ENCODE measurements at places on chromosomes 16 and 17. TPM values are rescaled to one million over a fixed set of nuclear protein-coding genes. Genes with fewer than 3 reads are reported as not detected.

AXIN2 gene
- 24.8 TPM for total RNA-seq

GRCh38 chr17:45353043-45353442, 36.2 kb upstream of the MAP3K14 start:
- H3K36me3 ChIP-seq, result no peaks in the 10 kb centered on the region
- DNase-seq, result peak; percentile 26
- H3K4me1 ChIP-seq, result no peaks in the 10 kb centered on the region

SCGB1C2 gene
- not detected for total RNA-seq

- no peaks in the 10 kb centered on the region for H3K27me3 ChIP-seq
- H3K36me3 ChIP-seq, result peaks cover 5% of the 10 kb centered on the region
- DNase-seq, result peak; percentile 61
- H3K4me1 ChIP-seq, result peaks cover 5% of the 10 kb centered on the region
Observed at GRCh38 chr17:80774146-80774545, 217.5 kb upstream of the CHMP6 start.

GRCh38 chr16:65740711-65741110, 618.8 kb upstream of the CDH11 start:
- DNase-seq, result no peak
- H3K27me3 ChIP-seq, result no peaks in the 10 kb centered on the region
- H3K4me3 ChIP-seq, result no peak overlapping the region
- H3K36me3 ChIP-seq, result no peaks in the 10 kb centered on the region

GSG1L2 gene
- total RNA-seq, result not detected

HSPB9 gene
- total RNA-seq, result 0.48 TPM

RAPGEFL1 gene
- 364 TPM for total RNA-seq

DNA sequence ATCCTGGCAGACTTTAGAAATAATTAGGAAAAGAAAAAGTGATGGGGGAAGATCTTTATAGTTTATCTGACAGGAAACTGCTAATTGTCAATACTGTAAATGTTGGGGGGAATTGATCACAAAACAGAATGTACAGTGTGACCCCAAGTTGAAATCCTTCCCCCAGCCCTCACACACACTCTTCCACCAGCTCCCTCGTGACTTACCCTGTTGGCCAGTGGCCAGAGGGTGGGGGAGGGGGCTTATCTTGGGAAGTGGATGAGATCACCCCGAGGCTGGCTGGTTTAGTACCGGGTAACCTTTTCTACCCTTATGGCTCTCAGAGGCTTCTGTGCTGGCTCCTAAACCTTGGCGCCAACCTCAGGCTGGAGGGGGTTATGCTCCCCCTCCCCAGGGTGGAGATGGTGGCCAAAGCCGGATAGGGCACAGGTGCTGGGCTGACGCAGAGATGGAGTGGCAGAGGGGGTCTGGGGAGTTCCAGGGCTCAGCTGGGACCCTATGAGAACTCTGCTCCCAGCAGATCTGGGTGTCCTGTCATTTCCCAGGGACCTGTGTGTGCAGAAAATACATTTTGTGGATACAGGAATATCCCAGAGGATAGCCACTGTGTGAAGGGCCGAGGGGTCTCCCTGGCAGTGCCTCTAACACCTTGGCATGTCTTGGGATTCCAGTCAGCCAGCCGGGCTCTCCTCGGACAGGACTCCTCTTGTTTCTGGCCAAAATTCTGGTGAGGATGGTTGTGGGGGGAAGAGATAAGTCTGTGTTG, 18.6 kb downstream of the CDH16 start:
- peaks cover 25% of the 10 kb centered on the region for H3K4me1 ChIP-seq
- no peak for DNase-seq
- H3K27ac ChIP-seq, result peak overlapping the region; percentile 1
- no peaks in the 10 kb centered on the region for H3K36me3 ChIP-seq
- H3K4me3 ChIP-seq, result no peak overlapping the region

COASY gene
- 49.6 TPM for total RNA-seq

NDUFB10 gene
- 185 TPM for total RNA-seq

KRTAP17-1 gene
- not detected for total RNA-seq

GRCh38 chr17:2862197-2862596, 66.0 kb downstream of the RAP1GAP2 start:
- H3K27ac ChIP-seq, result no peak overlapping the region
- H3K4me1 ChIP-seq, result no peaks in the 10 kb centered on the region
- no peaks in the 10 kb centered on the region for H3K36me3 ChIP-seq
- H3K4me3 ChIP-seq, result no peak overlapping the region
- H3K27me3 ChIP-seq, result peaks cover 3% of the 10 kb centered on the region

ARMC7 gene
- total RNA-seq, result 7.5 TPM

KIF18B gene
- total RNA-seq, result 2.8 TPM

P2RX1 gene
- 2.1 TPM for total RNA-seq

DNA sequence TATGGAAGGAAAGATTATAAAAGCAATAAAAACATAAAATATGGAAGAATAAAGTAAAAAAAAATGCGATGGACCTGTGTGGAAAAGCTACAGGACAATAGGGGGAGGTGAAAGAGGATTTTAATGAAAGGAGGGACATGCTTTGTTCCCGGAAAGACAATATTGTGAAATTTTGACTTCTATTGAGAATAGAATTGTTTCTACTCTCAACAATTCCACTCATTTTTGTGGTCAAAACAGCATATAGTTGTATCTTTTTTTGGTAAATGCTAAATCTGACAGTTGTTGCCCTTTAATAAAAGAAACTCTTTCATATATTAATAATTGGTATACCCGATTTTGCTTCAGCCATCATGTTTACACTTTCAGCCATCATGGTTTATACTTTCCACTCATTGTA, 22.9 kb upstream of the APPBP2 start:
- no peaks in the 10 kb centered on the region for H3K27me3 ChIP-seq
- no peak for DNase-seq
- H3K36me3 ChIP-seq, result no peaks in the 10 kb centered on the region
- H3K4me1 ChIP-seq, result no peaks in the 10 kb centered on the region

GRCh38 chr16:47013172-47013571, 39.7 kb upstream of the DNAJA2 start:
- no peaks in the 10 kb centered on the region for H3K4me1 ChIP-seq
- no peaks in the 10 kb centered on the region for H3K36me3 ChIP-seq

POLDIP2 gene
- 103 TPM for total RNA-seq

TBC1D3H gene
- total RNA-seq, result not detected

- no peaks in the 10 kb centered on the region for H3K27me3 ChIP-seq
- peaks cover 57% of the 10 kb centered on the region for H3K4me1 ChIP-seq
- no peaks in the 10 kb centered on the region for H3K36me3 ChIP-seq
- DNase-seq, result no peak
Observed at GRCh38 chr16:17362946-17363345, 107.8 kb downstream of the XYLT1 start.

ASPSCR1 gene
- total RNA-seq, result 17.9 TPM

- H3K27ac ChIP-seq, result no peak overlapping the region
- no peak overlapping the region for H3K4me3 ChIP-seq
- DNase-seq, result no peak
- H3K4me1 ChIP-seq, result peaks cover 11% of the 10 kb centered on the region
- peaks cover 93% of the 10 kb centered on the region for H3K36me3 ChIP-seq
- no peaks in the 10 kb centered on the region for H3K27me3 ChIP-seq
Observed at GRCh38 chr17:27621942-27622559, 8.9 kb upstream of the LGALS9 start.

DNA sequence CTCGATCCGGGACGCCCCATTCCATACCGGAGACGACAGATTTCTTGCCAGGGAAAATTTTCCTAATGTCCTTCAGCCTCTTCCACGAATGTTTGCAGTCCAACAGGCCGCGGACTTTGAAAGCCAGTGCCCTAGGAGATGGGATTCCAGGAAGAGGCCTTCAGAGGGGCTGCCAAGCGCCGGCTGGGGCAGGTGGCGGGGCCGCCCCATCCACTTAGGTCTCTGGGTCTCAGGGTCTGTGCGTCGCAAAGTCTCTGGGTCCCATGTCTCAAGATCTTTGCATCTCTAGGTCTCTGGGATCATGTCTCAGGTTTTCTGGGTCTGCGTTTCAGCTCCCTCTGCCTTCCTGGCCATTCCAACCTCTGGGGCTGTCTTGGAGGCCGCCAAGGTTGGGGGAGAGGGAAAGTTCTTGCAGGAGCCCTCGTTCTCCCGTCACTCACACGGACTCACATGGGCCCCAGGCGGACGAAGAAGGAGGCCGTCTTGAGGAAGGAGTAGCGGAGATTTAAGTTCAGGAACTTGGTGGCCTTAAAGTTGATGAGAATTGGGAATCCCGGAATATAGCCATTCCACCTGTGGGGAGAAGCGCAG, 7.2 kb downstream of the ALOX12B start:
- H3K4me3 ChIP-seq, result peak overlapping the region; percentile 45
- no peak for DNase-seq
- H3K27ac ChIP-seq, result no peak overlapping the region
- peaks cover 22% of the 10 kb centered on the region for H3K4me1 ChIP-seq

DNA sequence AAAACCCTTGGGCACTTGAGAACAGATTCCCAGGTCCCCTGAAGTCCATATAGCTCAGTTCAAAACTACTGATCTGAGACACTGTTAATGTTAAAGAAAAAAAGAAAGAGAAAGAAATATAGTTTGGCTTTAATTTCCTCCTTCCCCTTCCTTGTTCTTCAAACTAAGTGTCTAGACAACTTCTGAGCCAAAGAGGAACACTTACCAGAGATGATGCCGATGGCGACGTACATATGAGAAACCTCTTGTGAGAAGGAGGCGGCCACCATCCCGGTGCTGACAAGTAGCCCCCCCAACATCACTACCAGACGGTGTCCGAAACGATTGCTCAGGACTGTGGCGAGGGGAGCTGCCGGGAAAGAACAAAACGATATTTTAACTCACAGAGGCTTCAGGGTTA, 17.2 kb downstream of the SLC16A6 start:
- DNase-seq, result no peak
- H3K27me3 ChIP-seq, result no peaks in the 10 kb centered on the region
- no peak overlapping the region for H3K27ac ChIP-seq

GRCh38 chr16:22357635-22357971, 16.8 kb downstream of the CDR2 start:
- peaks cover 14% of the 10 kb centered on the region for H3K4me1 ChIP-seq
- no peaks in the 10 kb centered on the region for H3K27me3 ChIP-seq
- no peak for DNase-seq
- no peak overlapping the region for H3K27ac ChIP-seq

BEAN1 gene
- total RNA-seq, result 1.7 TPM

DNA sequence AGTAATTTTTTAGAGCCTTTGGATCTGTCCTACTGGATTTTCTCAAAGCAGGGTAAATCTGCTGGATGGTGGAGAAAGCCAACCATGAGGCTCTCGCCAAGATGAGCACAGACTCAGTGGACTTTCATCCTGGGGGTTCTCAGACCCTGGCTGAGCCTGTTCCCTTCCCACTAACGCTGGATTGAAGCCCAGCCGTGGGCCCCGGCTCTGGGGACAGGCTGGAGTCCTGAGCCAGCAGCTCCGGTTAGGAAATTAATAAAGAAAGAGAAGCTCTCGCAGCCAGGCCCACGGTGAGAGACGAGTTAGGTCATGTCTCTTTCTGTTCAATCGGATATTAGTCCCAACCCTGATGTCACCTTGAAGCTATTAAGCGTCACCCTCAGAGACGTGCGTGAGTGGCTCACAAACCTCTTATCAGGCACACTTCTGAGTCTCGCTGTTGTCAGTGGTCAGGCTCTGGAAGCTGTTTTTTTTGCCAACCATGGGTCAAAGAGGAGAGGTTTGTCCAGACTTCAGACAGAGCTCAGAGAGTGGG, 27.1 kb downstream of the MEOX1 start:
- H3K4me3 ChIP-seq, result no peak overlapping the region
- no peaks in the 10 kb centered on the region for H3K27me3 ChIP-seq
- peaks cover 13% of the 10 kb centered on the region for H3K4me1 ChIP-seq
- no peaks in the 10 kb centered on the region for H3K36me3 ChIP-seq
- no peak for DNase-seq
- peak overlapping the region; percentile 46 for H3K27ac ChIP-seq

- peak overlapping the region; percentile 69 for H3K27ac ChIP-seq
- H3K36me3 ChIP-seq, result no peaks in the 10 kb centered on the region
- peak overlapping the region; percentile 79 for H3K4me3 ChIP-seq
Observed at GRCh38 chr17:14302431-14303099, 1.7 kb downstream of the HS3ST3B1 start.

GRCh38 chr16:5478036-5478435, 380.4 kb upstream of the EEF2KMT start:
- no peak overlapping the region for H3K4me3 ChIP-seq
- H3K27ac ChIP-seq, result no peak overlapping the region
- no peaks in the 10 kb centered on the region for H3K36me3 ChIP-seq
- H3K27me3 ChIP-seq, result no peaks in the 10 kb centered on the region

- H3K4me1 ChIP-seq, result peaks cover 32% of the 10 kb centered on the region
- DNase-seq, result no peak
- H3K27ac ChIP-seq, result no peak within 1 kb of the TSS
- no peaks in the 10 kb centered on the region for H3K36me3 ChIP-seq
- H3K27me3 ChIP-seq, result peaks cover 100% of the 10 kb centered on the region
Observed at GRCh38 chr17:48997103-48997826, at the start of gene IGF2BP1. Gene IGF2BP1, plus strand, starts transcription at chr17:48997385. Its CDS starts 361 bp downstream, at chr17:48997746.

Measured in suprapubic skin (tissue), 4 donors.